Activated T-helper 1 cell treated with Interleukin-2 at 50 U/mL for 16 hours (primary cell): ENCODE measurements at places on chromosomes 16 and 17.

DNA sequence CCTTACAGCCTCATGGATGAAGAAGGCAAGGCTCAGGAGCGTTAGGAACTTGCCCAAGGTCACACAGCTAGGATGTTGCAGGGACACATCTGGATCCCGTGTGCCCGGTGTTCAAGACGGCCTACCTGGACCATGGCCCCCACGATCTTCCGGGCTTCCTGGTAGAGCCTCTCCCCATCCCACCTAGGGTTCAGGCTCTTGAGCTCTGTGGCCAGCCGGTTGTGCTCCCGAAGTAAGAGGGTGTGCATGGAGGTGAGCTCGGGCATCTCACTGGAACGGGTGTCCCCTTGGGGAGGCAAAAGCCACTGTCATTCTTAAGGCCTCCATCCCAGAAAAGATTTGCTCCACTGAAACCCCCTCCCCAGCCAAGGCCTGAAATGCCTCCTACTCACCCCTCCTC, 5.3 kb downstream of the MPO start:
- no peak for DNase-seq

DNA sequence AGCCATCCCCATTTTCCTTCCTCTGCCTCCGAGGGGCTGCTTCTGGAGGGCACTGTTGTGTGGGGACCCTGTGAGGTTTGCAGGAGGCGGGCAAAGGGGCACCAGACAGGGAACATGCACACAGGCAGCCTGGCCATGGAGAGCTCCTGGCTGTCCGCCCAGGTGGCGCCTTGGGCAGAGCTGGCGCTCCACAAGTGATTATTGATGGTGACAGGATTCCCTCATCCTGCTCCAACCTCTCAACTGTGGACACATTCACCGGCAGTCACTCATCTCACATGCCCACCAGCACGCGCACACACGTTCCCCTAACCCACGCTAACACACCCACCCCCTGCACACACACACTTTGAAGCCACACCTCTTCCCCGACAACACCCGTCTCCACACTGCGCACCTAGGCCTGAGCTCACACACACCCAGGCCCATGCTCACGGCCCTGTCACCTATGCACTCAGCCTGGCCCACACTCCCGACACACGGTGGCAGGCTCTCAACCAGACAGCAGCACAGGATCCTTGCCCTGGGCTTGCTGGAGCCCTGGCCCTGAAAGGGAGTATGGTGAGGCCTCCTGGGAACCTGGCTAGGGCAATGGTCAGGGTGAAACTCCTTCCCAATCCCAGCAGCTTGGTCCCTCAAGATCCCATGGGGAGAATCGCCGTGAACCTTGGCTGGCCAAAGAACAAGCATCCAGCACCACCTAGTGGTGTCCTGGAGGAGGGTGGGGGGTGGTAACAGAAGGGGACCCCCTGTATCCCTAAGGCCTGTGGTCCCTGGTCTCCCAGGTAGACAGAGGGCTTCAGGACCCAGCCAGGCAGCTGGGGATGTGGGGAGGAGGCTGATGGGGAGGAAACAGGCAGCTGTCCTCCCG, 3.6 kb downstream of the PNMT start:
- DNase-seq = no peak

DNA sequence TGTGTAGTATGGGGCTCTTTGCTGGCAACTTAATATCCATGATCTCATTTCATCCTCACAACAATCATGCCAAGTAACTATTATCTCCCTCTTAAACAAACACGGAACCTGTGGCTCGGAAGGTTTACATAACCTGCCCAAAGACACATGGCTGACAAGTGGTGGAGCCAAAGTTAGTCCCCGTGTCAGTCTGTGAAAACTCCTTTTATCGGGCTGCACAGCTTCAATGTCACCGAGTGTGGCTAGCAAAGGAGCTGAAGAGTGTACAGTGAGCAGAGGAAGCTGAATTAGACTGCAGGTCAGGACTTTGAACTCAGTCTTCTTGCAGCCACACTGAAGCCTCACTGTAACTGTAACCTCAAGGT, 80.3 kb downstream of the PARN start:
- DNase-seq = no peak

GRCh38 chr16:78553268-78554039, 454.0 kb downstream of the WWOX start:
- no peak for DNase-seq

DNA sequence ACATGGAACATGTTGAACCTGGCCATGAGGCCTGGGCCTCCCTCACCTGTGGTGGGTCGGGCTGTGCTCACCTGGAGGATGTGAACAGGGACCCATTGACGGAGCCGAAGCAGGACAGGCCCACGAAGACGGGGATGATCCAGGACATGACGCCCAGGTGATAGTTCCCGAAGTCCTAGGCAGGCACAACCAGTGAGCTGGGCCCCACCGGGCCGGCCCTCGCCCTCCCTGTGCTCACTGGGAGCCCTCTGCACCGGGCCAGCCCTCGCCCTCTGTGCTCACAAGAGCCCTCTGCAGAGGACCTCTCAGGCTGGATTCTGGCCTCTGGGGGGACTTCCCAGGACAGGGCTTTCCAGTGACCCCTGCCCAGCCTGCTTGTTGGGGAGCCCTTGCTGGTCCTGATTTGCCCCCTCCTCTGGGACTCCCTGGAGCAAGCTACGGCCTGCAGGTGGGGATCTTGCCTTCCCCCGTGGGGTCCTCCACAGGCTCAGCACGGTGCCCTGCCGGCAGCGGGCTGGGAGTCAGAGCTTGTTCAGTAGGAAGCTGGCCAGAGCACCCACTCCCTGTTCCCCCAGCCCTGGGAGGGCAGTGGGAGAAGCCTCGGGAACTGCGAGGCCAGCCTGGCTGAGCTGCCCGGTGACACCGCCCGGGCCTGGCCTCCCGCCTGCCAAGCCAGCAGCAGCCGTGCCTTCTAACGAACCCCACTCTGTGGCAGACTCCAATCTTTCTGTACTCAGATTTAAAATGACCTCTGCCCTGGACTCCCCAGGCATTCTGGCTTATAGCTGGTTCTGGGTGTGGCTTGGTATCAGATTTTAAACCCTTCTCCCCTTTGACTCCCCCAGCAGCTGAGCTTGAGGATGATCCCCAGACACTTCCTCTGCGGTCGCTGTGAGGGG, 30.4 kb downstream of the SLC7A5 start:
- DNase-seq = no peak

- no peak for DNase-seq
Measured at GRCh38 chr16:12965274-12965804, 63.9 kb downstream of the SHISA9 start.

- no peak for DNase-seq
Measured at GRCh38 chr17:82937411-82938371, 97.9 kb upstream of the ZNF750 start.

DNA sequence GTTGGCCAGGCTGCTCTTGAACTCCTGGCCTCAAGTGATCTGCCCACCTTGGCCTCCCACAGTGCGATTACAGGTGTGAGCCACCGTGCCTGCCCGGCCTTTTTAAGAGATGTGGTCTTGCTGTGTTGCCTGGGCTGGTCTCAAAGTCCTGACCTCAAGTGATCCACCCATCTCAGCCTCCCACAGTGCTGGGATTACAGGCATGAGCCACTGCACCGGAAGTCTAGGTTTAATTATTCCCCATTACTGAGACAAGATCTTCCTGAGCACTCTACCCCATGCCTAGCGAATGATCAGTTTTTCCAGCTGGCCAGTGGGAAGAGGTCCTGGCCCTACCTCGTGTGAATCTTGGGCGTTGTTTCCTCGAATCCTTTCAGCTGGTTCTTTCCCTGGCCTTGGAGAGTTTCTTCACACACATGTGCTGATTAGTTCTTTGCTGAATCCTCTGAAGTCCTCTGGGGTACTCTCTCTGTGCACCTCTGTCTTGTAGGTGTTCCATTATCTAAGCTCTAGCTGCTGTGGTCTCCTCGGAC, 18.9 kb downstream of the C16orf54 start:
- DNase-seq = no peak

DNA sequence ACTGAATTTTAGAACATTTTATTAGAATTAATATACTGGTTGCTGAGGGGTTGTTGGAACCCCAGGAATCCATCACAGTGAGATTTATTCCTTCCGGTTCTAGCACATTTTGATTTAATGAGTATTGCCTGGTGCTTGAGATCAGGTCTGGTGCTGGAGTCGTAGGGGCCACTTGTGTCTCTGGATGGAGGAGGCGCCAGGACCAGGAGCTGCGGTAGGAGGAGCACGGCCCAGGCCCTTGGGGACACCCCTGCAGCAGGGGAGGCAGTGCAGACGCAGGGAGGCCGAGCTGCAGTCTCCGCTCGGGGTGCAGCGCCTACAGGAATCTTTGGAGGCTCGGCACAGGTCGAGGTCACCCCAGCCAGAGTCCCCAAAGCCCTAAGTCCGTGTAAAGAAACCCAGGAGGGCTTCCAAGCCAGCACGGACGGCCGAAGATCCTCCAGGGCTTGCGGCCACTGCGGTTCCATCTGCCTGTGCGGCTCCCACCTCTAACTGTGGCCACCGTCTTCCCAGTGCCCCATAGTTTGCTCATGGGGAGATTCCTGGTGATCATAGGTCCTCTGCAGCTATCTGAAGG, 66.2 kb upstream of the CREBBP start:
- no peak for DNase-seq

DNA sequence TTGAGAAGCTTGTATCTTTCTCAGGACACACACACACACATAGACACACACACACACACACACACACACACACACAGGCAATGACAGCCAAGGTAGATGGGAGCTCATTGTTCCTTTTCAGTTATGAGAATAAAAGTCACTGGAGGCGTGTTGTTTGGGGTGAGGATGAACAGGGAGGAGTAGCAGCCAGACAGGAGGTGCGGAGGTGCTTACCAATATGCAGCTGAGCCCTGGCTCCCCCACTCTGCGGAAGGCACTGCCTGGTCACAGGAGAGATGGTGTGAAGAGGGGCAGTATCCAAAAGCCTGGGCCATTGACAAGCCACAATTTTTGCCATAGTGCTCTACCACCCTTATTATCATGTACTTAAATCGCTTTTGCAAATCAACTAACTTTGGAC, 77.4 kb downstream of the CBLN1 start:
- no peak for DNase-seq

GRCh38 chr16:10878328-10878643, 1.3 kb downstream of the CIITA start:
- DNase-seq = no peak

DNA sequence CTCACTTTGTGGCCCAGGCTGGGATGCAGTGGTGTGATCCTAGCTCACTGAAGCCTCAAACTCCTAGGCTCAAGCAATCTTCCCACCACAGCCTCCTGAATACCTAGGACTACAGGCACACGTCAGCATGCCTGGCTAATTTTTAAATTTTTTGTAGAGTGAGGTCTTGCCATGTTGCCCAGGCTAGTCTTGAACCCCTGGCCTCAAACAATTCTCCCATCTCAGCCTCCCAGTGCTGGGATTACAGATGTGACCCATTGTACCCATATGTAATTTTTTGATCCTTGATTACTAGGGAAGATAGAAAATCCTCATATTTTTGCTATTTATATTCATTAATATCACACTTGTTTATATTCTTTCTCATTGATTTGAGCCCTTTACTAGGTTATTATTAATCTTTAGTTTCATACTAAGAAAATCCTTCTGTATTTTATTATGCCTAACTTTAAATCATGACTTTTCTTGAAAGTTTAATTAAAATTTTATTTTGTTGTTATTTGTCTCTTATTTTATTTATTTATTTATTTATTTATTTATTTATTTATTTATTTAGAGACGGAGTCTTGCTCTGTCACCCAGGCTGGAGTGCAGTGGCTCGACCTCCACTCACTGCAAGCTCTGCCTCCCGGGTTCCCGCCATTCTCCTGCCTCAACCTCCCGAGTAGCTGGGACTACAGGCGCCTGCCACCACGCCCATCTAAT, 75.4 kb downstream of the BCAS3 start:
- no peak for DNase-seq

- DNase-seq = no peak
Measured at GRCh38 chr16:85963753-85964285, 64.9 kb downstream of the IRF8 start.

DNA sequence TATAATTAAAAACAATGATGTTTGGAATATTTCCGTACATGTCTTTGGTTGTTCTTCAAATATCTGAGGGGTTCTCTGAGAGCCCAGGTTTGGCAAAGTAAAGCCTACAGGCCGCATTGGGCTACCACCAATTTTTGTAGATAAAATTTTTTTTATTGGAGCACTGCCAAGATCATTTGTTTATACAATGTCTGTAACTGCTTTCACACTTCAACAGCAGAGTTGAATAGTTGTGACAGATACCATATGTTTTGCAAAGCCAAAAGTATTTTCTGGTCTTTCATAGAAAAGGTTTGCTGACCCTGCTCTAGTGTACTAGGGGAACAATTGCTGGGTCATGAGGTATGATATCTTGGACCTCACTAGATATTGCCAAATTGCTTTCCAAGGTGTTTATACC, 10.5 kb downstream of the PPM1D start:
- no peak for DNase-seq

GRCh38 chr16:49494474-49494873, 120.9 kb downstream of the C16orf78 start:
- DNase-seq = no peak

GRCh38 chr16:64450177-64450576, 671.7 kb downstream of the CDH11 start:
- no peak for DNase-seq

- DNase-seq = no peak
Measured at GRCh38 chr16:79062821-79063220, 537.7 kb downstream of the MAF start.

GRCh38 chr17:8502126-8502525, 66.4 kb downstream of the NDEL1 start:
- DNase-seq = no peak

DNA sequence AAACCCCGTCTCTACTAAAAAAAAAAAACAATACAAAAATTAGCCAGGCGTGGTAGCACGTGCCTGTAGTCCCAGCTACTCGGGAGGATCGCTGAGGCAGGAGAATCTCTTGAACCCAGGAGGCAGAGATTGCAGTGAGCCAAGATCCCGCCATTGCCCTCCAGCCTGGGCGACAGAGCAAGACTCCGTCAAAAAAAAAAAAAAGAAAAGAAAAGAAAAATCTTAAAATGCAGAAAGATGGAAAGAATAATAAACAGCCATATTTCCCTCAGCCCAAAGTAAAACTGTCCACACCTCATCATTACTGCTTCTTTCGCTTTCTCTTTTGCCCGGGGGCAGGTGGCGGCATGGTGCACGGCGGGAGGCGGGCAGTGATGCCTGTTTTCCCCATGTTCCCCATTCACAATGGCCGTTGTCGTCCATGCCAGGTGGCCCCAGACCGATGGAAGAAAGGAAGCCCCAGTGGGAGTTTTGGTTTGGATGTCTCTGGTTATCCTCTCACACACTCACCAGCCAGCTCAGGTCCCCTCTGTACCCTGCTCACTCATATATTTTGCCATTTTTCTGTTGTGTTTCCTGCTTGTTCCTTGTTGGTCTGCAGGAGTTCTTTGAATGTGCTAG, 37.0 kb upstream of the PEMT start:
- no peak for DNase-seq
